ENCODE measurements at places on chromosomes 7 and 10.

- no peak for DNase-seq
These were observed 84.8 kb upstream of the PHF14 start for GRCh38 chr7:10888861-10889260.

GRCh38 chr10:133405844-133406527 lies 12.0 kb downstream of the MTG1 start:
- DNase-seq: no peak

GRCh38 chr7:151057506-151057988 lies at the start of gene CDK5:
Gene CDK5, minus strand, starts transcription at chr7:151057897. Its CDS starts 49 bp downstream, at chr7:151057848.
- DNase-seq: no peak

GRCh38 chr10:132129431-132129830 lies 57.3 kb upstream of the DPYSL4 start:
- no peak for DNase-seq

DNA sequence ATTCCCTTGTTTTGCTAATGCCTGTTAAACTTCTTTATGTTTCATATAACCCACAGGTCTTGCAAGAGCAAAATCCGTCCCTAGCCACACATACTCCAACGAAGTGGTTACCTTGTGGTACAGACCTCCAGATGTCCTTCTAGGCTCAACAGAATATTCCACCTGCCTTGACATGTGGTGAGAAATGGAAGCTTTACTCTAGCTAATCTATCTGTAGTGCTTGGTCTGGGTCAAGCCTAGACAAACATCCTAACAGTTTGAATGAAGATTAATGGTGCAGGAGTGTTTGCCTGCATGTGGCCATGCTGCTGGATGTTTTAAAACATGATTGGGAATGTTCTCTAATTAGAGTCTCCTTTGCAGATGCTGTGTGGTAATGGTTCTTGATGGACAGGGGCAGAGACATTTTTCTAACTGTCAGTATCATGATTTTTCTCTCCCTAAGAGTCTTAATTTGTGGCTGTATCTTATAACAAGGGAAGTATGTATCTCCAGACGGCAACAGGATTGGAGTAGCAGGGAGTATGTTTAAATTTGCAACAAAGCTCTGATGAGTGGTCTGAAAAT lies 308.5 kb upstream of the FZD1 start:
- no peak for DNase-seq

GRCh38 chr10:607545-608185 lies 81.8 kb downstream of the DIP2C start:
- DNase-seq: no peak

- DNase-seq: no peak
These were observed 94.2 kb upstream of the IGFBP3 start for GRCh38 chr7:46015107-46015868.

All from stimulated activated CD4-positive, alpha-beta T cell treated with anti-CD3 and anti-CD28 coated beads, Interleukin-1b, Interleukin-23, amount 100 ng/mL, for 1 hour (primary cell).